ENCODE measurements at places on chromosomes 1 and 21.

- DNase-seq: no peak
These were observed 13.9 kb upstream of the RERE start for GRCh38 chr1:8831340-8831739.

DNA sequence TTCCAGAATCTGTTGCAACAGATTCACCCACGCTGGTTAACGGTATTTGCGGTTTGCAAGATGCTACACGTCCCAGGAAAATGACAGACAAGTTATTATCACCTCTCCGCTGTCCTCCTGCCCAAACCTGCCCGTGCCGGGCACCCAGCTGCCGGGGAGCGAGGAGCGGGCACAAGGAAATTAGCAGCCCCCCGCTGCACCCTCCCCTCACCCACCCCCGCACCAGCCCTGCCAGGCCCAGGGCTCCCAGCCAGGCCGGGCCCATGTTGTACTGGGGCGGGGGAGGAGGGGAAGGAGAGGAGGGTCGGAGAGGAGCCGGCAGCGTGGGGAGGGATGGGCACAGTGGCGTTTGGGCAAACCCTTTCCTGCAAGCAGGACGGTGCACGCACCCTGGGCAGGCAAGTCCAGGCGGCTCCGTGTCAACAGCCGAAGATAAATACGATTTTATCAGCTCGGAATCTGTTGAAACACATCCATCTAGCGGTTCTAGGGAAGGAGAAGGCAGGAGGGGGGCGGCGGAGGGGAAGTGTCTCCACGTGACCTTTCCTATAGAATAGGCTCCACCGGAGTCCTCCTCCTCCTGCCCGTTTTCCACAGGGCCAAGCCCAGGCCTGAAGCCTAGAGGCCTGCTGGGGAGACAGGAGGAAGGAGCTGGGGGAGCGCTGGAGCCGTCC, 35.1 kb upstream of the CCDC27 start:
- DNase-seq: no peak

GRCh38 chr1:48697066-48697707, 79.5 kb downstream of the BEND5 start:
- peak; percentile 29 for DNase-seq

DNA sequence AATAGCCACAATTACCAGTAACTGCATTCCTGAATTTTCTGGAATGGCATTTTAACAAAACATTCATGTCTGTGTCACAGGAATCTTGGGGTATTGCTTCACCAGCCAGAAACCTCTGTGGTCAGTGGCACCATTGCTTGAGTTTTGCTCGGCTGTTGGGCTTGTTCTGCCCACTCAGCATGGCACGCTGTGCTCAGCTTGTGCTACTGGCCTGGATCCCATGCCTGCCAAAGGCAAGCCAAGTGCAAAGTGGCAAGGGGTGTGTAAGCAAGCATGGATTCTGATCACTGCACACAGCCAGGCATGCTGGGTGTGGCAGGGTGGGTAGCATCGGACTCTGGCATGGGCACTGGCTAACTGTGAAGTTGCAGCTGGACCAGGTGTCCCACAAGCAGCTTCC, 1150.9 kb downstream of the MRPL39 start:
- DNase-seq: no peak

- DNase-seq: peak; percentile 80
These were observed 98.4 kb downstream of the EBNA1BP2 start for GRCh38 chr1:43073490-43074230.

GRCh38 chr1:72100771-72101170, 181.6 kb downstream of the NEGR1 start:
- no peak for DNase-seq
